CD8-positive, alpha-beta memory T cell (primary cell): ENCODE measurements at places on chromosomes 7 and 10. TPM values are rescaled to one million over a fixed set of nuclear protein-coding genes. Genes with fewer than 3 reads are reported as not detected.

Gene MLXIPL
- not detected for total RNA-seq

Gene PLEKHA8
- 10.0 TPM for total RNA-seq

DNA sequence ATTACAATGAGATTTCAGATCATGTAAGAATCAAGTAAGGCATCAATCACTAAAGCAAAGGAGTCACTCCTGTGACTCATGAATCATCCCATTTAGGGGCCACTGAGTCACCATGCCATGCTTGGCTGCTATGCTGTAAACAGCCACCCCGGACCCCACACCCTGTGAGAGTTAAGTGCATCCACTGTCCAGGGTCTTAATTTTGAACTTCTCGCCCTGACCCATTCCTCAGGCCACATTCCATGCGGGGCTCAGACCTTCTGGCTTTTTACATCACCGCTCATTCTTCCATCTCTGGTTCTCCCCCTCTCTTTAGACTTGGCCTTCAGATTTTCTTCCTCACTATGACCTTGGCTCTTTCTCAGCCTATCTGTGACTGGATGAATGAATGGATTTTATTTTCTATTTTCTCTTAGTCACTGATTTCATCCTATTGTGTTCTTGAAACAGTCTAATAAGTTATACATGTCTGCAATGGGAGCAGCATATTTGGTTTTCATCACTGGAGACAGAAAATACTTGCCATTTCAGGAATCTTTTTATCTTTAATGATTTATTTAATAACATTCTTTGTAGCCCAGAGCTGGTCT, 239.6 kb downstream of the SKIDA1 start:
- no peak overlapping the region for H3K27ac ChIP-seq
- H3K4me1 ChIP-seq: no peaks in the 10 kb centered on the region
- H3K36me3 ChIP-seq: no peaks in the 10 kb centered on the region
- no peaks in the 10 kb centered on the region for H3K27me3 ChIP-seq
- no peak for DNase-seq

Gene PSAP
- 115 TPM for total RNA-seq

- no peaks in the 10 kb centered on the region for H3K27me3 ChIP-seq
- H3K4me3 ChIP-seq: no peak overlapping the region
- DNase-seq: no peak
- no peak overlapping the region for H3K27ac ChIP-seq
- H3K36me3 ChIP-seq: no peaks in the 10 kb centered on the region
These were observed 58.7 kb downstream of the CABCOCO1 start for GRCh38 chr10:61721431-61721830.
